ENCODE measurements at places on chromosomes 7 and 10. TPM values are rescaled to one million over a fixed set of nuclear protein-coding genes. Genes with fewer than 3 reads are reported as not detected.

KLHDC10 gene
- total RNA-seq, result 18.2 TPM

ATRNL1 gene
- 0.56 TPM for total RNA-seq

UNCX gene
- not detected for total RNA-seq

CLRN3 gene
- total RNA-seq, result not detected

IFIT1B gene
- total RNA-seq, result under 0.01 TPM

STEAP1B gene
- total RNA-seq, result 4.4 TPM

TFPI2 gene
- total RNA-seq, result 1,251 TPM

All from epithelial cell of alveolus of lung (primary cell).